Stimulated activated CD4-positive, alpha-beta T cell treated with anti-CD3 and anti-CD28 coated beads, TNF-alpha, amount 100 ng/mL, for 4 hours (primary cell): ENCODE measurements at places on chromosomes 12 and 14.

- DNase-seq = no peak
These were observed 6.4 kb upstream of the INHBE start for GRCh38 chr12:57448669-57449068.

DNA sequence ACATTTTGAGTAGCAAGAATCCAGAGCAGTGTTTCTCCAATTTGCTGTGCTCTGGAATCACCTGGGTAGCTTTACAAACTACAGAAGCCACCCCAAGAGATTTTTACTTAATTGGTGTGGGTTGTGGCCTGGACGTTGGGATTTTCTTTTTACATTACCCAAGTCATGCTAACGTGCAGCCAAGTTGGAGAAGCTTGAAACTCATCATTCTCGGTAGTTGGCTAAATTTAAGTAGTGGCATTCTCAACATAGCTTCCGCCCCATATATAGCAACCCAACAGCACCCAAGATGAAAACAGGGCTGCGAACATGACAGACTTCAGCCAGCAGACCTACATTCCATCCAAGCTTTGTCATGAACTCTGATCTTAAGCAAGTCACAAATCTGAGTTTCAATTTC is 25.0 kb downstream of the DAD1 start:
- DNase-seq = no peak

DNA sequence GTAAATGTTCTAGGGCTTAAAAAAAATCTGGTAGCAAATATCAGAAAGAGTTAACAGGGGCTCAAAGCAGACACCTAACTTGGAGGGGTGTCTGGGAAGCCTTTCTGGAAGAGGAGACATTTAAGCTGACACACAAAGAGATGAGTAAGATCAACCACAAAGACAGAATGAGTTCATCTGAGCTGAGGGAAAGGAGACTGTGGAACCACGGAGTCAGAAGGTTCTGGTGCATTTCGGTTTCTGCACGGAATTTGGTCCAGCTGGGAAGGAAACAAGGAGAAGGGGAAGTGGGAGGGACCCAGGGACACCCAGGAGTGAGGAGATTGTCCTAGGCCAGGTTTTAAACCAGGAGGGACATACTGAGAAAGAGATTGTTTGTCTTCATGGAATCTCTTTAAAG is 161.1 kb downstream of the PHETA1 start:
- DNase-seq = no peak

DNA sequence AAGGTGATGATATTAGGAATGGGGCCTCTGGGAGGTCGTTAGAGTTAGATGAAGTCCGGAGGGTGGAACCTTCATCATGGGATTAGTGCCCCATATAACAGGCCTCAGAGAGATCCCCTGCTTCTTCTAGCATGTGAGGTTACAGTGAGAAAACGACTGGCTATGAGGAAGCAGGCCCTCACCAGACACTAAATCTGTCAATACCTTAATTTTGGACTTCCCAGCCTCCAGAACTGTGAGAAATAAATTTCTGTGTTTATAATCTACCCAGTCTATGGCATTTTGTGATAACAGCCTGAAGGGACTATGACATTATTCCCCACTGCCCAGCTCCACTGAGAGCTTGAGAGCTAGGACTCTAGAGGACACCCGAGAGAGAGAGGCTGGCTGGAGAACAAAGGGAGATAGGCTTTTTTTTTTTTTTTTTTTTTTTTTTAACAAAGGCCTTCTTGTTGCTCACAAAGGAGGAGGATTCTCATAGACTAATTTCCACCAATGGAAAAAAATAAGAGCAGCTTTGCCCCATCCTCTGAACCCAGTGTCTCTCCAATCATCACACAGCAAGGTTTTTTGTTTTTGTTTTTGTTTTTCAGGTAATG is 87.8 kb upstream of the EEA1 start:
- DNase-seq = no peak
